Islet precursor cell (in vitro differentiated cells): ENCODE measurements at places on chromosomes 6 and 20.

GRCh38 chr20:41080866-41081265, 52.2 kb downstream of the TOP1 start:
- DNase-seq = no peak

DNA sequence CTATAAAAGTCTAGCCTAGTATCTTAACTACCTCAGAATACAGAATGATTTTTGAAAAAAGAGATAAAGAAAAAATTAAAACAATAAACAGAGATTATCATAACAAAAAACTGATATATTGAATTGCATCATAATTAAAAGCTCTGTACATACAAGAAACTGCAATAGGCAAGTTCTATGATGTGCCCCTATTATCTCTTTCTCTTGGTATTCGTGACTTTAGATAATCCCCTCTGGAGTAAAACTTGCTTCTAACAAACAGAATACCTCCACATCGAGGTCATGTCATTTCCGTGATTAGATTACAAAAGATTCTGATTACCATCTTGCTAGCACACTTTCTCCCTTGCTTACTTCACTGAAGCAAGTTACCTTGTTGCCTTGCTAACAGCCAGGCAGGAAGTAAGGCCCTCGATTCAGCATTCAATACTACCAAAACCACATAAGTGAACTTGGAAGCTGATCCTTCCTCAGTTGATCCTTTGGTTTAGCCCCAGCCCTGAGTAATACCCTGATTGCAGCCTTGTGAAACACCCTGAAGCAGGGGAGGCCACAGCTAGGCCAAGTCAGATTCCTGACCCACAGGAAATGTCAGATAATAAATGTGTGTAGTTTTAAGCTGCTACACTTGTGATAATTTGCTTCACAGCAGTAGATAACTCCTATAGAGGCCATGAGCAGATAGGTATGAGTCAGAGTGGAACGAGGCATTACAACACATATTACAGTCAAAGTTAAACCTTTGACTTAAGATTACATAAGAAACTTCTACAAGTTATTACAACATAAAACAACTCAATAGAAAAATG, 53.7 kb upstream of the TMX4 start:
- DNase-seq = peak; percentile 78

GRCh38 chr6:158057213-158057987, 75.7 kb downstream of the SYNJ2 start:
- DNase-seq = no peak

- no peak for DNase-seq
These were observed 12.6 kb downstream of the AFDN start for GRCh38 chr6:167839343-167839742.

- no peak for DNase-seq
These were observed 9.6 kb upstream of the SLC2A10 start for GRCh38 chr20:46699651-46700359.

GRCh38 chr6:5231289-5231688, 29.5 kb downstream of the LYRM4 start:
- DNase-seq = no peak

DNA sequence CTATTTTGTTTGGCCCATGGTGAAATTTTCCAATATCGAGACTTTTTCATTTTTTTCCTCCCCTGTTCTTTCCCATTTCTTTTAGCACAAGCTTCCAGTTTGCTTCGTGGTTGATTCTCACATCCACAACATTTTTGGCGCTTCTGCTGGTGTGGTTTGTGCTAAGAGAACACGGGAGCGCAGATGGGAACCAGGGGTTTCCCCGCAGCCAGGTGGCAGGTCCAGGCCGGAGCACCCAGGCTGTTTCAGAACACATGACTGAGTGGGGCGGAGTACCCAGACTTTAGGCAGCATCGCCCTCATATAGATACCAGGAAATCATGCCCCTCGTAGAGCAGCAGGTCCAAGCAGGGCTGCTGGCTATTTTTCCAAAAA, 58.0 kb downstream of the SYTL3 start:
- DNase-seq = no peak

DNA sequence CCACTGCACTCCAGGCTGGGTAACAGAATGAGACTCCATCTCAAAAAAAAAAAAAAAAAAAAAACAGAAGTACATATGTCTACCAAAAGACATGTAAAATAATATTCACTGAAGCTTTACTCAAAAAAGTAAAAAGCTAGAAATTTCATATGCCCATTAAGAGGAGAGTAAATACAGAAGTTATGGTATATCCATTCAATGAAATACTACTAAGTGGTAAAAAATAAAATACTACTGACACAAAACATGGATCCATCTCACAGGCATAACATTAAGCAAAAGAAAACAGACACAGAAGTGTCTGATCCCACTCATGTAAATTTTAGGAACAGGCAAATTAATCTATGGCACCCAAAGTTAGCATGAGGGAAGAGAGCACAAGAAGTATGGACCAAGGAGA, 52.6 kb downstream of the TASP1 start:
- DNase-seq = no peak

GRCh38 chr20:32536851-32537656, 48.1 kb downstream of the NOL4L start:
- peak; percentile 54 for DNase-seq

DNA sequence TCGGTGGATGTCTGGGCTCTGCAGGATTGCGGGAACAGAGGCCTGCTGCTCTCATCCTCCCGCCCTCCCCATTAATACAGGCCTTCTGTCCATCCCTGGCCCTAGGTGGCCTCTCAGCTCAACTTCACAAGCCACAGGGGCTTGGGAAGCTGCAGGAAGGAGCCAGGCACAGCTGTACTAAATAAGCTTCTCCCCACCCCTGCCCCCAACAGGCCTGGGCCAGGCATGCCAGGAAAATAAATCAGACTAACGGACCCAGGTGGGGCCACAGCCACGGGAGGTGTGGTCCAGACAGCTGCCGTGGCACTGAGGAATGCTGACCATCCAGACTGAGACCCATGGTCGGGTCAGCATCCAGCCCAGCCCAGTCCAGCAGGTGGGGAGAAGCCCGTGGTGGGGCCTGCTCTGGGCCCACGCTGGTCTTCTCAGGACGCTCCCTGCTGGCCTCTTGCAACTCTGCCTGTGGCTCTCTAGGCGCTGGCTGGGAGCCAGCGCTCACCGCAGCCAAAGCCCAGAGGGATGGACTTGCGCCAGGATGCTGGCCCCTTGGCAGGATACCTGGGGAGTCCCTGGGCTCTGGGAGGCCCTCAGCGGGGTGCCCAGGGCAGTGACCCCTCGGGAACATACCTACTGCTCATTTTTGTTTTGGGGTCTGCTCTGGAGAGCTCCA, 8.6 kb upstream of the YTHDF1 start:
- peak; percentile 96 for DNase-seq

- no peak for DNase-seq
These were observed 161.0 kb downstream of the ARID1B start for GRCh38 chr6:156938143-156938542.

- peak; percentile 84 for DNase-seq
These were observed 95.5 kb upstream of the SCGN start for GRCh38 chr6:25556516-25556915.

- no peak for DNase-seq
These were observed 753.4 kb upstream of the ADGRB3 start for GRCh38 chr6:67881706-67882065.

DNA sequence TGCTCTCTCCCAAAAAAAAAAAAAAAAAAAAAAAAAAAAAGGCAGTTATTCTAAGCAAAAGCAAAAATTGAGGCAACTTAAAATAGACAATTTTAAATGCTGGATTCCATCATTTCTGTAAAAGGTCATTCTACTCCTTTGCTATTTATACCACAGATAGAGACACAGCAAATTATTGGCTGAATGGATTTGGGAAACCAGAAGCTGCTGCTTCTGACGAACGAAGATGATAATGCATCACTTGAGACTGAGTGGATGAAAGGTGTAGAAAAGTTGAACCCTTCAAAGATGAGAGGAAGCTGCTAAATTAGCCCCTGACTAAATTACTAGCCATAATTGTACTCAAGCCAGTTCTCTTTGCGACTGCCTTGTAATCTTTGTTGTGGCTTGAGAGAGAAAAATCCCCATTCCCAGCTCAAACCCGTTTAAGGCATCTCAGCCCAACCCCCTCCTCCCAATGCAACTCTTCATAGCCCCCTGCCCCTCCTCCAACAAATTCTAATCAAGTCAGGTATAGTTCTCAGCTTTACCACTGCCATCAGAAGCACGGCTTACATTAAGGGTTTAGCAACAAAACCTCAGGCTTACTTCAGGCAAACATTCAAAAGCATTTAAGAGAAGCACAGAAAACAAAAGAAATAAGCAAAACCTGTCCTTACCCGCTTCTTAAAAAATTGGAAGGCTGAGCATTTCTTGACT, 1.0 kb downstream of the SGK1 start:
- DNase-seq = no peak

DNA sequence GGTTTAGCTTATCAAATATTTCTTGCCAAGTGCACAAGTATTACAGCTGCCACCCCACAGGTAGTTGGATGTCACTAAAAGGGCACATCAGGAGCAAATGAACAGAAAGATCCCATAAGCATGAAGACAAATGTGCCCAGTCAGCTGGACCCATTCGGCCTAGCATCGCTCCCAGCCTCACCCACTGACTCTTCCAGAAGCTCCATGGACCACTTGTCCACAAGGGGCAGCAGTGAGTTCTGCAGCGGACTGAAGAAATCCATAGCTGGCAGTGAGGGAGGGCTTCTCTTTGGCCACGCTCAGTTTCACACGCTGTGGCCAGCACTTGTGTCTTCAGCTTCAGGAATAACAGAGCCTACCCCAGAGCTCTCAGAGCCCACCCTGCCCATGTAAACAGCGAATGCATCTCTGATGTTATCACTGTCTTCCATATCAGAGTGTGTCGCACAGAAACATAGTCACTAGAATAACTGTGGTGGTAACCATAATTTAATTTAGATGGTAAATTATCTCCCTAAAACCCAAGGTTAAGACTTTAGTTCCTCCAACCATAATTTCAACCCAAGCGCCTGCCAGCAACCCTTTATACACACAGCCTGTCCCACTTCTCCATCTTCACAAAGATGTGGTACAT, 15.8 kb downstream of the CGA start:
- peak; percentile 91 for DNase-seq

DNA sequence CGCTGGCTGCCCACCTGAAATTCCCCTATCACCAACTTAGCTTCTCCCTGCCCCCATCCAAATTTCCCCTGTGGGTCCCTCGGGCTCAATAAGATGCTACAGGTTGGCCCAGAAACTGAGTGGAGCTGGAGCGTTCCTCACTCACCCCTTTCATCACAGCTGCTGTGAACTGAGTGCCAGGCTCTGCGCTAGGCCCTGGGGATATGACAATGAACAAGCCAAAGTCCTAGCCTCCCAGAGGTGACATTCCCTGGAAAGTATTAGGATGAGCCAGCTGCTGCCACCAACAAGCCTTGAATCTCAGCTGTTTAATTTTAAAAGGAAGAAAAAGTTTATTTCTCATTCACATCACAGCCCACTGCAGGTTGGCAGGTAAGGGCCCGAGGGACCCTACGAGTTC, 86.6 kb upstream of the EYA2 start:
- peak; percentile 43 for DNase-seq

GRCh38 chr6:106145741-106146227, 59.6 kb downstream of the PRDM1 start:
- peak; percentile 64 for DNase-seq

GRCh38 chr6:112613410-112613809, 266.3 kb downstream of the RFPL4B start:
- DNase-seq = no peak

DNA sequence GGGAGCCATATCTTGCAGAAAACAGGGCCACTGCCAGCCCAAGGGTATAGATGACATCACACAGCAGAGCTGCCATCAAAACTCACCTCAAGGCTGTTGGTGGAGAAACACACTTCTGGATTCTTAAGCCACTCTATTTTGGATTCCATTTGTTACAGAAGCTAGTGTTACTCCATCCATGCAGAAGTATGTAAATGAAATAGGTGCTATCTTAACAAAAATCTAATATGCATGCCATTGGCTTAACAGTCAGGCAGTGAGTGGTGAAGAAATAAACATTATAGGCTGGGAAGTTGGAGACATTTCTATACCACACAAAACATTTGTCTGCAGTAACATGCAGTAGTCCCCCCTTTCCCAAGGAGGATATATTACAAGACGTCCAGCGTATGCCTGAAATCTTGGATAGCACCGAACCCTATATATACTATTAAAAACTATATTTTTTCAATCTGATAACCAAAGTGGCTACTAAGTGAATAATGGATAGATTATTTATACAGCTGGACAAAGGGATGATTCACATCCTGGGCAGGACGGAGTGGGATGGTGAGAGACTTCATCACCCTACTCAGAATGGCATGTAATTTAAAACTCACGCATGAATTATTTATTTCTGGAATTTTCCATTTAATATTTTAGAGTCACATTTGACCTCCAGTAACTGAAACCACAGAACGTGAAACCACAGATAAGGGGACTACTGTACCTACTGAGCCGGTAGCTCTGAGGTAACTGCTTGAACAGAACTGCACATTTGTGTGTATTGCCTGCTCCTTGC, 160.0 kb upstream of the PLN start:
- DNase-seq = no peak

- no peak for DNase-seq
These were observed 96.9 kb upstream of the PTPRK start for GRCh38 chr6:128617285-128617684.
